Activated T-helper 1 cell treated with anti-CD3 and anti-CD28 coated beads, Interleukin-12 subunit alpha, Interleukin-12 subunit beta, Interleukin-2, Interleukin-4 antibody, amounts not matched to agents 30 ng/mL and 10 ng/mL and 1 ng/mL, durations not matched to agents 14 hours and 24 hours and 36 hours (primary cell): ENCODE measurements at places on chromosomes 5 and 9. TPM values are rescaled to one million over a fixed set of nuclear protein-coding genes. Genes with fewer than 3 reads are reported as not detected.

BAAT gene
- total RNA-seq, result 0.08 TPM in 1 of 2 replicates, not detected in the other

- H3K36me3 ChIP-seq, result peaks cover 9% of the 10 kb centered on the region
- H3K4me3 ChIP-seq, result no peak overlapping the region
- peaks cover 3% of the 10 kb centered on the region for H3K4me1 ChIP-seq
Observed at GRCh38 chr9:19985081-19985480, 196.2 kb upstream of the SLC24A2 start.

CSF2 gene
- total RNA-seq, result 1,648 and 1,678 TPM in 2 replicates

GRCh38 chr5:52988335-52989024, 672 bp upstream of the ITGA2 start:
- H3K27me3 ChIP-seq, result peaks cover 2% of the 10 kb centered on the region
- no peak for DNase-seq
- H3K36me3 ChIP-seq, result peaks cover 13% of the 10 kb centered on the region
- peaks cover 42% of the 10 kb centered on the region for H3K4me1 ChIP-seq
- peak overlapping the region; percentile 85 for H3K4me3 ChIP-seq

- H3K27me3 ChIP-seq, result peaks cover 4% of the 10 kb centered on the region
- no peak for DNase-seq
- no peak overlapping the region for H3K27ac ChIP-seq
- H3K4me3 ChIP-seq, result no peak overlapping the region
- no peaks in the 10 kb centered on the region for H3K36me3 ChIP-seq
Observed at GRCh38 chr5:1310118-1310517, 15.2 kb upstream of the TERT start.

DNA sequence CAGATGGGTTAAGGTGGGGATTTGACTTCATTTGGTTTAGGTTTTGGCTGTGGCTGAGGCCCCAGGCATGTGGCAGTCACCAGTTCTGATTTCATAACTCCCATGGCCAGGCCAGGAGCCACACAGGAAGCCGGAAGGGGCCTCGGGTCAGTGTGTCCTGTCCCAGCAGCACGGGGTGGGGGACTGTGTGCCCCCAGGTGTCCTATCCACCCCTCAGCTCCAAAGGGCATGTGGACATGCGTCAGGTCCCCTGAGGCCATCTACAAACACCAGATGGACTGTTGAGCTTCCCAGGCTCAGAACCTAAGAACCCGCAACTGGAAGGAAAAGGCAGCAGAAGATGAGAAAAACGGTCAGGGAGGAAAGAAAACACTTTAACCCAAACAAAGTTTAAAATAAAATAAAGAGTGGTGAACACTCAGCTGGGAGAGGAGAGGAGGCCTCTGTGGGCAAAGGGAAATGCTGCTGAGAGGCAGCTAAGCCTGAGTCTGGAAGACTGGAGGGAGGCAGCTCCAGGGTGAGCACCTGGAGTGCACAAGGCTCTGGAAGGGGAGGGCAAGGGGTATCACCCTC, 260.8 kb downstream of the AUH start:
- peaks cover 76% of the 10 kb centered on the region for H3K4me1 ChIP-seq
- peak overlapping the region; percentile 94 for H3K27ac ChIP-seq
- H3K27me3 ChIP-seq, result peaks cover 8% of the 10 kb centered on the region
- H3K36me3 ChIP-seq, result peaks cover 29% of the 10 kb centered on the region
- H3K4me3 ChIP-seq, result peak overlapping the region; percentile 65

VCP gene
- 334 and 353 TPM in 2 replicates for total RNA-seq

GRCh38 chr9:21015995-21016394, 15.4 kb downstream of the HACD4 start:
- no peaks in the 10 kb centered on the region for H3K4me1 ChIP-seq
- peaks cover 52% of the 10 kb centered on the region for H3K36me3 ChIP-seq
- no peak overlapping the region for H3K27ac ChIP-seq
- no peak for DNase-seq
- H3K4me3 ChIP-seq, result no peak overlapping the region
- no peaks in the 10 kb centered on the region for H3K27me3 ChIP-seq

DNA sequence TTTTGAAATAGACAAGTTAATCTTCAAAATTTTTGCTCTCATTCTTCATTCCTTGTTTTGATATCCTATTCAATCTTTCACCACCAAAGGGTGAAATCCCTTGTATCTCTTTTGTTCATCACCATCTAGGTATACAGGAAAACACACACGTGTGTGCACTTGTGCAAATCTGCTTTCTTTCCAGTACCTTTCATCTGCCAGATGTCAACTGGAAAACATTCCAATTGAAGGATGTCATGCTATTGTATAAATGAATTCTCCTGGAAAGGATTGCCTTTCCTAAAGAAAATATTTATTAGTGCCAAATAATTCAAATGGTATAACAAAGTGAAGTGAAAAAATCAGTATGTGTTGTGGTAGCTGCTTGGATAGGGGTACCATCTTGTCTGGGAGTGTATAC, 123.7 kb downstream of the RANBP17 start:
- no peak for DNase-seq
- H3K4me3 ChIP-seq, result no peak overlapping the region
- no peaks in the 10 kb centered on the region for H3K4me1 ChIP-seq
- no peaks in the 10 kb centered on the region for H3K27me3 ChIP-seq

DNA sequence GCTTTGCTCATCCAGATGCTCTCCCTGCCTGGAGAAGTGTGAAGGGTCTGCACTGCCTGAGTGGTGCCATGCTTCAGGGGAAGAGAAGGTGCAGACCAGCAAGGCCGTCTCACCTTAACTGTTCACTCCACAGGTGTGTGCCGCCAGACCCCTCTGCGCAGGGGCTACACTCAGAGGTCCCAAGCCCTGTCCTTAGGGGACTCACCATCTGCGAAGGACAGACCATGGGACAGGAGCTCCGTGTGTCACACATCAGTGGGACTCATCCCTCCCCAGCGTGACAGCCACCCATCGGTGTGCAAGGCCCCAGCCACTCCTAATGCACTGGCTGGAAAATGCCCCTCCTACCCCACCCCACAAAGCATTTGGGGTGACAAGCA, 142.9 kb downstream of the OLFM1 start:
- no peaks in the 10 kb centered on the region for H3K4me1 ChIP-seq
- no peaks in the 10 kb centered on the region for H3K36me3 ChIP-seq
- no peak overlapping the region for H3K27ac ChIP-seq
- no peak overlapping the region for H3K4me3 ChIP-seq

DNA sequence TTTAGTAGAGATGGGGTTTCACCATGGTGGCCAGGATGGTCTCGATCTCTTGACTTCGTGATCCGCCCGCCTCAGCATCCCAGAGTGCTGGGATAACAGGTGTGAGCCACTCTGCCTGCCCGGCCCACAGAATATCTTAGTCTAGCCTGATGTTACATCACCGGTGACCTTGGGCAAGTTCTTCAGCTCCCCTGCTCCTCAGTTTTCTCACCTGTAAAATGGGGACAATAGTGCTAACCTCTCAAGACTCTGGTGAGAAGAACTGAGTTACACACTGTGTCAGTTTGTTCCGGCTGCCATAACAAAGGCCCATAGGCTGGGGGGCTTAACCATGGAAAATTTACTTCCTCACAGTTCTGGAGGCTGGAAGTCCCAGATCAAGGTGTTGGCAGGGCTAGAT, 12.5 kb upstream of the HABP4 start:
- H3K27ac ChIP-seq, result no peak overlapping the region
- H3K27me3 ChIP-seq, result peaks cover 4% of the 10 kb centered on the region
- no peak for DNase-seq
- peaks cover 1% of the 10 kb centered on the region for H3K36me3 ChIP-seq

DNA sequence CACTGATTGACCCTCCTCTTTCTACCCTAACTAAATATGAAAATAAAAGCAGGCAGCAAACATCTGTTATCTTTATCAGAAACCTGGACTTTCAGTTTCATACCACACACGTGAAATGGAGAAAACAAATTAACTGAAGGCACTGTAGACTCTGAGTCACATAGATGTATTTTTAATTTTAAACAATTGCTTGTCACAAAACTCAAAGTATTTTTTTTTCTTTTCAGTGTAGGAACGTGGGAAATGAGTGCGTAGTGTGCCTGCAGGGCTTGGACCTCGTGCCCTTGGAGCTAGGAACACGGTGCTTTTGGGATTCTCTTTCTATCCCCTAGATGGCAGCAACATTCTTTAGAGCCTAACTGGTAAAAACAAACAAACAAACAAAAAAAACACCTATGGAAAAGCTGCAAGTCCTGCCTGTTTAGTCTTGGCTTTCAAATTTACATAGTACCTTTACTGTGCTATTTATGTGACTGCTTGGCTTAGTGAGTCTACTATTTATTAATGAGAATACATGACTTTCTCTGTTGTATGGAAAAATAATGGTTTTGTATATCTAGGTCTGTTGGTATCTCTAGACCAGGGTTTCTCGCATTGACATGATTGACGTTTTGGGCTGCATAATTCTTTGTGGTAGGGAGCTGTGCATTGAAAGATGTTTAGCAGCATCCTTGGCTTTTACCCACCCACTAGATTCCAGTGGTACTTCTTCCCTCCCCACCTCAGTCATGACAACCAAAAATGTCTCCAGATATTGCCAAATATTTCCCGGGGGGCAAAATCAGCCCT, 16.8 kb upstream of the ACTBL2 start:
- H3K36me3 ChIP-seq, result no peaks in the 10 kb centered on the region
- DNase-seq, result no peak
- no peak overlapping the region for H3K27ac ChIP-seq
- peaks cover 2% of the 10 kb centered on the region for H3K27me3 ChIP-seq
- peak overlapping the region; percentile 61 for H3K4me3 ChIP-seq

GRCh38 chr9:21432672-21433425, 7.4 kb upstream of the IFNA1 start:
- peaks cover 53% of the 10 kb centered on the region for H3K27me3 ChIP-seq
- H3K36me3 ChIP-seq, result no peaks in the 10 kb centered on the region
- no peaks in the 10 kb centered on the region for H3K4me1 ChIP-seq
- no peak overlapping the region for H3K4me3 ChIP-seq
- no peak for DNase-seq
- no peak overlapping the region for H3K27ac ChIP-seq

DNA sequence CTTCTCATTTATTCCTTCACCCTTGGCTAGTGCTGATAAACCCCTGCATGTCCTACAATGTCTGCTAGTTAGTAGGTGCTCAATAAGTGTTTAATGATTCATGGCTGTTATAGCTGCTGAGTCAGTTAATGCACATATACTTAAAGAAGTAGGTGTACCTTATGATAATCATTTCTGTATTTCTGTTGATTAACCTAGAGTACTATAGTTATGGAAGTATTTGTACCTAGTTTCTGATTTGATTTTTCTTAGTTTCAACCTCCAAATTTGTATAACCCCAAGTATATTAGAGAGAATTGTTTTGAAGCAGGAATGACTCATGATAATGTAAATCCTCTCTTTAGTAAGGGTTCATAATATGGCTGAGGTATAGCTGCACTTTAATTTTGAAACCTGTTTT, 8.9 kb downstream of the SMAD5 start:
- no peaks in the 10 kb centered on the region for H3K36me3 ChIP-seq
- H3K27ac ChIP-seq, result no peak overlapping the region
- peaks cover 8% of the 10 kb centered on the region for H3K4me1 ChIP-seq
- no peak overlapping the region for H3K4me3 ChIP-seq

GRCh38 chr9:134987376-134987775, 69.7 kb upstream of the FCN1 start:
- DNase-seq, result no peak
- H3K27me3 ChIP-seq, result no peaks in the 10 kb centered on the region
- H3K27ac ChIP-seq, result no peak overlapping the region

DNA sequence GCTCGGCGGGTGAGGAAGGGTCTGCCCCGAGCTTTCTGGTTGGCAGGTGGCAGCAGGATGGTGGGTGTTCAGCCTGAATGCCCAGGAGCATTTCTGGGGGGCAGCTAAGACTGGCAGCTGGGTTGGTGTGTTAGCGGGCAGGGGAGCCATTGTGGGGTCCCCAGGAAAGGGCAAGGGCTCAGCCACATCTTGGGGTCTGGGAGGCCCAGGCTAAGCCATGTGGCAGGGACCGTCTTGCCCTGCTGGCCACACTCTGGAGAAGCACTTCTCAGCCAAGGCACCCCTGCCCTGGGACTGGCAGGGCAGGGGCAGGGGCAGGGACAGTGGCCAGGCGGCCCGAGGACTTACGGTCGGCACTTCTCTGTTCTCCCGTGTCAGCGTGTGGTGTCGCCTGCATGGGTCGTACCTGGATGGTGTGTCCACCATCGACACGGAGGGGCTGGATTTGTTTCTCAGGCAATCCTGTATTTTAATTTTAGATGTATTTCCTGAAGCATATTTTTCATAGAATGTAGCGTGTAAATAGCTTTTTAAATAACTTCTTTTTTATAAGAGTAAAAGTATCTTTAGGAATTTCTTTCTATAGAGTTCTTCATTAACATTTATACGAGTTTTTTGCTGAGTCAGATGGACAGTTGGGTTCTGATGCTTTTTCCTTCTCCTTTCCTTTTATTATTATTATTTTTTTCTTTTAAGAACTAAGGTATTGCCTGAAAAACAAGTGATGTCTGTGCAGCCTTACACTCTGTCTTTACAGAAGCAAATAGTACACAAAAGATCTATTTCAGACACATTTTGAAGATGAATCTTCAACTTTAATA, 102.0 kb downstream of the PHF2 start:
- no peaks in the 10 kb centered on the region for H3K27me3 ChIP-seq
- H3K36me3 ChIP-seq, result peaks cover 6% of the 10 kb centered on the region
- no peak for DNase-seq
- no peak overlapping the region for H3K27ac ChIP-seq
- no peak overlapping the region for H3K4me3 ChIP-seq

- H3K27me3 ChIP-seq, result no peaks in the 10 kb centered on the region
- DNase-seq, result no peak
- no peak overlapping the region for H3K27ac ChIP-seq
Observed at GRCh38 chr9:108696156-108696555, 159.6 kb downstream of the ACTL7B start.

GRCh38 chr5:59218424-59219045, 635.7 kb downstream of the RAB3C start:
- H3K4me3 ChIP-seq, result no peak overlapping the region
- no peak for DNase-seq
- no peak overlapping the region for H3K27ac ChIP-seq
- peaks cover 20% of the 10 kb centered on the region for H3K27me3 ChIP-seq
- no peaks in the 10 kb centered on the region for H3K4me1 ChIP-seq

- peaks cover 24% of the 10 kb centered on the region for H3K4me1 ChIP-seq
- peaks cover 14% of the 10 kb centered on the region for H3K36me3 ChIP-seq
- no peak overlapping the region for H3K27ac ChIP-seq
- DNase-seq, result no peak
- no peaks in the 10 kb centered on the region for H3K27me3 ChIP-seq
- no peak overlapping the region for H3K4me3 ChIP-seq
Observed at GRCh38 chr5:151258201-151258611, 5.2 kb downstream of the GM2A start.

DNA sequence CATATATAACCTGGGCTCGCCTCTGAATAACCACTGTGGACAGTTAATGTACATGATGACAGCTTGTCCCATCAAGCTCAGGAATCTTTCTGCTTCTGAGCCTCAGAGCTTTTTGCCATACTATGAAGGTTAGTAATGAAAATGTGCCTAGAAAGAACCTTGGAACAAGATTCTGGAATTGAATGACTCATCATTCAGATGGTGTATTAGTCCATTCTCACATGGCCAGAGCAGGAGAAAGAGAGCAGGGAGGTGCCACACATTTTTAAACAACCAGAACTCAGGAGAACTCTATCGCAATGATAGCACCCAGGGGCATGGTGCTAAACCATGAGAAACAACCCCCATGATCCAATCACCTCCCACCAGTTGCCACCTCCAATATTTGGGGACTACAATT, 542.1 kb downstream of the PRR16 start:
- H3K27ac ChIP-seq, result no peak overlapping the region
- H3K27me3 ChIP-seq, result no peaks in the 10 kb centered on the region
- DNase-seq, result no peak
- no peaks in the 10 kb centered on the region for H3K36me3 ChIP-seq
- no peaks in the 10 kb centered on the region for H3K4me1 ChIP-seq

- H3K4me3 ChIP-seq, result no peak overlapping the region
- no peaks in the 10 kb centered on the region for H3K4me1 ChIP-seq
- H3K27ac ChIP-seq, result no peak overlapping the region
- peaks cover 4% of the 10 kb centered on the region for H3K27me3 ChIP-seq
Observed at GRCh38 chr5:149161026-149161687, 19.9 kb downstream of the ABLIM3 start.

C9 gene
- not detected in 2 replicates for total RNA-seq

- no peaks in the 10 kb centered on the region for H3K27me3 ChIP-seq
- peaks cover 10% of the 10 kb centered on the region for H3K36me3 ChIP-seq
- peaks cover 62% of the 10 kb centered on the region for H3K4me1 ChIP-seq
Observed at GRCh38 chr9:91164724-91165520, 196.8 kb downstream of the AUH start.
